Stimulated activated CD4-positive, alpha-beta T cell treated with anti-CD3 and anti-CD28 coated beads, TNF-alpha, amount 100 ng/mL, for 24 hours (primary cell): ENCODE measurements at places on chromosomes 3 and 15.
A peak's percentile ranks its signal among the peaks of the same experiment; 100 is the strongest.

GRCh38 chr3:47622671-47623461 is 44.2 kb upstream of the CSPG5 start:
- DNase-seq, result no peak

DNA sequence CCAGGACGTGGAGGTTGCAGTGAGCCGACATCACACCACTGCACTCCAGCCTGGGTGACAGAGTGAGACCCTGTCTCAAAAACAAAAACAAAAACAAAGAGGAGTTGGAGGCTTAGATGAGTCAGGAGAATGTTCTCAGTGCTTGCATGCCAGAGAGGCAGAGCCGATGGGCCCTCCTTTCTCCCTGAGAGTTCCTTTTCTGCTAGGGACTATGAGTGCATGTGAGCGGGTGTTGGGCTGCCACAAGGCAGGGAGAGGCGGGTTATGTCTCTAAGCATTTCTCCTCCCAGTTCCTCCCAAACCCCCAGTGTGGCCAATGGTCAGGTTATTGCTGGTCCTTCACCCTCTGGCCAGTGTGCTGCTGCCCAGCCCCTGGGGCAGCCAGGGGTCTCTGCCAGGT is 45.1 kb downstream of the RTP1 start:
- DNase-seq, result no peak

DNA sequence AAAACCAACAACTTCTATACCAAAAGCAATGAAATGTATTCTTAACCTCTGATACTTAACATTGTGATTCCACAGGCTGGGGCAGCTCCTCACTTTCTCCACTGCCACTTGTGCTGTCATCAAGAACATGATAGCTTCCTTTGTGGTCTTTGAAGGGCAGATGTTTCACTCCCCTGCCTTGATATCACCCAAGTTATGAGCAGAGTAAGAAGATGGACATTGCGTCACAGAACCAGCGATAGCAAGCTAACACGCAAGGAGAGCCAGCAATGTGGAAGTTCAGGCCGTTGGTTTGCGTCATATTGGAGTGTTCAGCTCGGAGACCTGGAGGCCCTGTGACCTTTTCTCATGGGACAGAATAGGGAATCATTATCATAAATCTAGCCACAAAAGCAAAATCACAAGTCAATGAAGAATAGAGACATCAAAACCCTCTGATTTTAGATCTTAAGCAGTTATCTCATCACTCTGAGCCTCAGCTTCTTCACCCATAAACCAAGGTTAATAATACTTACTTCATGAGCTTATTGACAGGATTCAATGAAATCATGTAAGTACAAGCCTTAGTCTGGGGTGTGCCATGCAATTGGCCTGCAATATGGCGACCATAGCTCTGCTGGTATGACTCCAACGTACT is 183.8 kb upstream of the THBS1 start:
- no peak for DNase-seq

- DNase-seq, result no peak
Observed at GRCh38 chr15:66934868-66935520, 130.4 kb upstream of the SMAD3 start.

- peak; percentile 5 for DNase-seq
Observed at GRCh38 chr15:31930967-31931366, 99.3 kb upstream of the CHRNA7 start.

GRCh38 chr3:24352893-24353553 is 141.6 kb downstream of the THRB start:
- no peak for DNase-seq

GRCh38 chr3:48599077-48599501 is 4.0 kb upstream of the COL7A1 start:
- DNase-seq, result no peak

GRCh38 chr3:27575499-27575898 is 91.3 kb upstream of the SLC4A7 start:
- DNase-seq, result no peak

GRCh38 chr3:12946251-12946648 is 104.9 kb upstream of the RPL32 start:
- DNase-seq, result no peak

- no peak for DNase-seq
Observed at GRCh38 chr3:14429237-14429636, 26.8 kb downstream of the SLC6A6 start.

GRCh38 chr15:92438471-92438870 is 44.8 kb downstream of the ST8SIA2 start:
- DNase-seq, result no peak

- no peak for DNase-seq
Observed at GRCh38 chr3:119637679-119638477, 22.5 kb downstream of the POPDC2 start.

- DNase-seq, result no peak
Observed at GRCh38 chr3:187661267-187661666, 8.9 kb downstream of the SST start.

- DNase-seq, result no peak
Observed at GRCh38 chr15:35349916-35350315, 196.0 kb downstream of the DPH6 start.

DNA sequence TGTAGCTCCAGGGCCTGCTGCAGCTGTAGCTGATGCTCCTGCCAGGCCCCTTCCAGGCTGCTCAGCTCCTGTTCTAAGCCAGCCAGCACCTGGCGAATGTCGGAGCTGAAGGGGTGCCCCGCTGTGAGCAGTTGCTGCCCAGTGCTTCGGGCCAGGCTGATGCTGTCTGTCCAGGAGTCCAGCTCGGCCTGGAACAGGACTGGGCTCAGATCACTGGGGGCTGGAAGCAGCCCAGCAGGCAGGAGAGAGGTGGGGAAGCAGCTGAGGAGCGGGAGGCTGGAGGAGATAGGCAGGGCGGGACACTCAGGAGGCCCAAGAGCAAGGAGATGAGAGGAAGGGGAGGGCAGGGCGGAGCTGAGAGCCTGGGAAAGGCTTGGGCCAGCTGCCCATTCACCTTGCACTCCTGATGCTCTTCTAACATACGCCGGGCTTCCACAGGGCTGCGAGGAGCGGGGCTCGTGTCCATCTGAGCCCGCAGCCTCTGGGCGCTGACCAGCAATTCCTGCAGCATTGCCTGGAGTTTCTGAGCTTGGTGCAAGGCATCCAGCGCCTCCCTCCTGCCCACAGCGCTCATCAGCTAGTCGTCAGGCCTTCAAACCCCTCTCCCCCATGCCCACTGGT is 23.2 kb downstream of the PLA2G4B start:
- DNase-seq, result no peak

DNA sequence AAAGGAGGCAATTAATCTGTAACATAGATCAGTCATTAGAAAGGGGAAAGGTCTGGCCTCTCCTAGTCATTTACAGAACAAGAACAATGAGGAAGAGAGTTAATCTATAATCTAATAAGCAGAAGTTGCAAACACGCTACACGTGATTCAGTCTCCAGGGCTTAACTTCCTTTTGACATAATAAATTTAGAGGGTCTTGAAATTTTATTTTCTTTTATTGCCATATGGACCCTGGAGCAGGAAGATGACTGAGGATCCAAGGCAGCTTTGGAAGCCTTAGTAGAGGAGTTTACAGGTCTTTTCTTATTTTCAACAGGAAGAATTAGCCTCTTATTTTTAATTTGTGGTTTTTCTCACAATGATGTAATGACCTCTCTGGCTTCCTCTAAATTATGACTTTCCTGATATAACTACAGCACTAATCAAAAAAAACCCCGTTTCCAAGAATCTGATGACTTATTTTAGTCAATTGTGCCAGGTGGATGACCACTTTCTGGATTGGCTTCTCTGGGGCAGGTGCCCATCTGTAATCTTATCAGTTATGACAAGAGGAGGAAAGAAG is 32.2 kb downstream of the ADGRG7 start:
- no peak for DNase-seq
